ENCODE measurements at places on chromosomes 11 and 22.

GRCh38 chr22:45544588-45545170 lies 42.0 kb downstream of the FBLN1 start:
- no peak for DNase-seq

GRCh38 chr11:35100013-35100383 lies 39.0 kb upstream of the CD44 start:
- DNase-seq, result no peak

DNA sequence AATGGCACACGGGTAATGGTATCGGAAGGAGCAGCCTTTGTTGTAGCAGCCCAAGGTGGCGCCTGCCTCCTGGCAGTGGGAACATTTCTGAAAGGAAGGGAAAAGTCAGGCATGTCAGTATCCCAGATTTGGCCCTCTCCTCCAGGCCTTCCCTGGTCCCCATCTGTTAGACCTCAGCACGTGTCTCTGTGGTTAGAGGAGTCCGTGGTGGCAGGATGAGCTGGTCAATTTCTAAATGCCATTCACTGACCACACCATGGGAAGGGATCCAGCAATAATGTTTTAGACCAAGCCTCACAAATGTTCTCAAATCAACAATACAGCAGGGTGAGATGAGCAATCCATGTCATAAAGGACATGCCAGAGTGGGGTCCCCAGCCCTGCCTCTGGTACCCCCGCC lies 49.0 kb upstream of the CYP2D6 start:
- DNase-seq, result no peak

DNA sequence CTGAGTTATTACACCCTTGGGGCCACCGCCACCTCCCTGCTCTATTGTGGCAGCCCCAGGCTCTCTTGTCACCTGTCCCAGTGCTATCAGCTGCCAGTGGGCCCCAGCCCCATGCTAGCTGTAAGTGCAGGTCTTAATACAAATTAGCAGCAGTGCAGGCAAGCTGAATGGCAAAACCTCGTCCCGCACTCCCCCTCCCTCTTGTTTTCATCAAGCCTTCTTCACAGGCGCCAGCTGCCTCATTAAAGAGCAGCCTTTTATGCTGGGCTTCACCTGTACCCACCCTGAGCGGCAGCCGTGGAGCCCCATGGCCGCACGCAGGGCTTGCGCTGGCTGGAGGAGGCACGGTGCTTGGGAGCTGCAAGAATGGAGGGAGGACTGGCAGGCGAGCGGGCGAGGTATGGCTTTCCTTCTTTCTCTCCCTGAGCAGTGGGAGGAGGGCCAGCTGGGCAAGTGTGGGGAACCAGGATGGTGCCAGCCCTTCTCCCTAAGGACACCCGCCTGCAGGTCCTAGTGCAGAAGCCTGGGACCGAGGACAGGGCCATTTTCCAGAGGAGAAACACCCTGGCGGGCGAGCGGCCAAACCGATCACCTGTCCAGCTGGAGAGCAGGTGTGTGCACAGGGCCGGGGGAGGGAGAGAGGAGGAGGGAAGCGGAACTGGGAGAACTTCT lies 70.7 kb downstream of the FLI1 start:
- DNase-seq, result peak; percentile 81

GRCh38 chr11:75793966-75794365 lies 21.0 kb upstream of the UVRAG start:
- DNase-seq, result no peak

GRCh38 chr22:36918586-36919284 lies 5.3 kb downstream of the CSF2RB start:
- DNase-seq, result no peak

GRCh38 chr11:78549624-78550409 lies 24.8 kb downstream of the NARS2 start:
- no peak for DNase-seq

- DNase-seq, result no peak
Observed at GRCh38 chr11:128592454-128592853, 5.1 kb upstream of the ETS1 start.

DNA sequence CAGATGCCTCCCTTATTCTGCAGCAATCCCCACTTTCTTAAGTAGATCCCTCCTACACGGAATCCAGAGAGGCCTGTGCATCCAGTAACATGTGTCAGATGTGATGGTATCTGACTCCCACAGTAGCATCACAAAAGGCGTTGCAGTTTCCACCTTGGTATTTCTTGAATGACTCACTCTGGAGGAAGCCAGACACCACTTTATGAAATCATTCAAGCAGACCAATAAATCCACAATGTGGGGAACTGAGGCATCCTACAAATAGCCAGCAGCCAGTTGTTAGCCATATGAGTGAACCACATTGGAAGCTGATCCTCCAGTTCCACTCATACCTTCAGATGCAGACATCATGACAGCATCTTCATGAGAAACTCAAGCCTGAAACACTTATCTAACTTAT lies 798.1 kb downstream of the OPCML start:
- DNase-seq, result no peak

GRCh38 chr11:73648571-73649046 lies 2.2 kb downstream of the PLEKHB1 start:
- DNase-seq, result no peak

DNA sequence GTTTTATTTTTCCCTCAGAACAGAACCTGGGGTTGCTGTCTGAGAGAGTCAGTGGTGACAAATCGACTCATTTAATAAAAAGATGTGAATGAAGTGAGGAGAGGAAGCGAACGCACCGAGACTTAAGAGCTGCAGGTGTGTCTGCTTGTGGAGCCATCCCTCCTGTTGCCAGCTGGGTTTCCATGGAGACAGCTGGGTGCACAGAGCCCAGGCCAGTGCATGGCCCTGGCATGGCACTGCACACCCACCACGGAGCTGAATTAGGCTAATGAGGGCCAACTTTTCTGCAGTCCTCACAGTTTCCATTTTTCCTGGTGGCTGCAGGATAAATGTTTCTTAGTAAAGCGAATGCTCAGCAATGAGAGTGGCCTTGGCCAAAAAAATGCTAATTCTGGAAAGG lies 750.2 kb downstream of the OPCML start:
- no peak for DNase-seq

GRCh38 chr11:26188554-26188953 lies 143.4 kb upstream of the ANO3 start:
- no peak for DNase-seq

GRCh38 chr11:97072420-97072819 lies 682.6 kb downstream of the JRKL start:
- DNase-seq, result no peak

GRCh38 chr11:116742104-116742503 lies 30.7 kb downstream of the BUD13 start:
- DNase-seq, result no peak

- no peak for DNase-seq
Observed at GRCh38 chr11:103619938-103620337, 416.5 kb upstream of the DDI1 start.

GRCh38 chr22:19228179-19228578 lies 49.6 kb upstream of the SLC25A1 start:
- no peak for DNase-seq

DNA sequence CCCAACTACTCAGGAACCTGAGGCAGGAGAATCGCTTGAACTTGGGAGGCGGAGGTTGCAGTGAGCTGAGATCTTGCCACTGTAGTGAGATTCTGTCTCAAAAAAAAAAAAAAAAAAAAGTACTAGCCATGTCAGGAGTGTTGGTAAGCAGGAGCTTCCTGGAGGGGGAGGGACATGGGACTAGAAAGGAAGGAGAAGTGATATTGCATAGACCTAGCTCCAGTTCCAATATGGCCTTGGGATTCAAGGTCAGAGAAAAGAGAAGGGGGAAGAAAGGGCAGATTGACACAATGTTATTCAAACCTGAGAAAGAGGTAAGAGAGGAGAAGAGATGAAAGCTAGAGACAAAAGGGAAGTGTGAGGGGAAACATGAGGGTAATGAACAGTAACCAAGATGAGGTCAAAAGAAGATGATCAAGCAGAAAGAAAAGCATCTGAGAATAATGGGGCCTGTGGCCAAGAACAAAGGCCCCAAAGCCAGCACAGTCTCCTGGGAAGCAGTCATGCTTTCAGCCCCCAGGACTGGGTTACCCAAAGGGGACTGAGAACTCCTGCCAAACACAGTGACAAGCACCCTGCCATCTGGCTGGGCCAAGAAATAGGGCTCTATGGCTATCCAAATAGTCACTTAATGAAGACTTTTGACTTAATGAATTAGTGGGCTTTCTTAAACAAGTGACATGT lies 51.7 kb upstream of the FTH1 start:
- no peak for DNase-seq

DNA sequence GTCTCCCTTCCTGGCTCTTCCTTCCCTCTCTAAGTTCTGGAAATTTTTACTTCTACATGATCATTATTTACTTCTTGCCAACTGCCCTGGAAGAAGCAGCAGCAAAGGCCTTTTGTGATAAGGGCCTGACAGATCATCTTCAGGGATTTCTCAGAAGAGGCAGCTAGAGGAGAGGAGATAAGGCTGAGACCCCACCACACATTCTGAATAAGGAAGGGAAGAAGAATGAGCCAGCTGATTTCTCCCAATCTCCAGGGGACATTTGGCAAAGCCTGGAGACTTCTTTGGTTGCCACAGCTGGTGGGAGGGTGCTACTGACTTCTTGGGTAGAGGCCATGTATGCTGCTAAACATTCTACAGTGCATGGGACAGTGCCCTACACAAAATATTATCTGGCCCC lies 122.4 kb upstream of the OR9Q1 start:
- DNase-seq, result no peak

GRCh38 chr11:86918973-86919372 lies 36.2 kb downstream of the FZD4 start:
- no peak for DNase-seq

DNA sequence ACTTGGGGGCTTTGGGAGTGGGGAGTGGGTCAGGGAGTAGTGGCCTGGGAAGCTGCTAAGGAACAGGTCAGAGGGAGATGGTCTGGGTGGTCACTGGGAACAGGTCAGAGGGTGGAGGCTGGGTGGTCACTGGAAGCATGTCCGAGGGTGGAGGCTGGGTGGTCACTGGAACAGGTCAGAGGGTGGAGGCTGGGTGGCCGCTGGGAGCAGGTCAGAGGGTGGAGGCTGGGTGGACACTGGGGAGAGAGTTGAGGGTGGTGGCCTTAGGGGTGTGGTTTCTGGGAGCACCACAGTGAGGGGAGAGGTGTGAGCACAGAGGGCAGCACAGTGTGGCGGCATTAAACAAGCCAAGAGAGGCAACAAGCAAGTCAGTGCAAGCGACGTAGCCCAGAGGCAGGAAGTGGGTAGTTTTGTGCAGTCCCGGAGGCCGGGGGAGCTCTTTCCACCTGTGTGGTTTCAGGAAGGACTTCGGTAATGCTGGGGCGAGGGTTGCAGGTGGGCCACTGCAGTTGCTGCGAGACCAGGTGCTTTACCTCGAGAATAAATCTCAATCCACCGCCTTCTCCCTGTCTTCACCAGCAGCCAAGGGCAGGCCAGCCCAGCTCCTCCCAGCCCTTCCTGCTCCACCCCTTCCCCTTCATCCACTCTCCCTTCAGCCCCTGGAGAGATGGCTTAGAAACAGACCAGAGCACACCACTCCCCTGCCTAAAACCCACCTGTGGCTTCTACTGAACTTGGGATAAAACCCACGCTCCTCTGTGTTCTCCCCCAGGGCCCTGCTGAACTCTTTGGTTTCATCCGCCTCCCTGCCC lies 3.2 kb upstream of the CACNA1I start:
- DNase-seq, result peak; percentile 49

DNA sequence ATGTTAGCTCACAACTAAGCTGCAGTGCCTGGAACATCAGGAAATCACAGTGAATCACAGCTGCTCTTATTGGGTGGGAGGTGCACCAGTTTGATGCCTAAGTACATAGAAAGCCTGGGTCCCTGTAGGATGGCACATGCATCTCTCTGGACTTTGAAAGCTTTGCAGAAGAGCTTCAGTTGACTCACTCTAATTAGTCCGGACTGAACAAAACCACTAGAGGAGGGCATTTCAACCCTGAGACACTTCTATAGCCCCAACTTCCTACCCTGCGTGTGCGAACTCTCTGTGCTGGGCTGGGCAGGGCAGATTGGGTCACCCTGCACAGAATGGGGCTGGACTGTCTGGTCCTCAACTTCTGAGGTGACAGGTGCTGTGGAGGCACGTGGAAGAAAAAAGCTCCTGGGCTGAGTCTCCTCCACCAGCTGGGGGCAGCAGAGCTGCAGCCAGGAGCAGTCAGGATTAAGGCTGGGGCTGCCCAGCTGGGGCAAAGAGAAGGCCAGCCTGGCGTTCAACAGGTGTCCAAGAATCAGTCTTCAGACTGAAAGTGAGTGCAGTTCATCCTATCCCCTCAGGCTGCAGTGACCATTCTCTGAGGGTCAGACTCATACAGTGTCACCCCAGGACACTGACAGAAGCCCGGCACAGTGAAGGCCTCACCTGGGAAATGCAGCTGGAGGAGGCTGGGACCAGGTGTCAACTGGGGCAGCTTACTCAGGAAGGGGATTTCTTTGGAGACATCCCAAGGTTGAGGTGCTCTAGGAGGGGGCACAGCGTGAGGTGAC lies 22.1 kb downstream of the GGTLC2 start:
- no peak for DNase-seq

GRCh38 chr22:24510637-24511625 lies 15.8 kb downstream of the UPB1 start:
- no peak for DNase-seq

- no peak for DNase-seq
Observed at GRCh38 chr22:36350751-36351594, 36.8 kb downstream of the MYH9 start.

DNA sequence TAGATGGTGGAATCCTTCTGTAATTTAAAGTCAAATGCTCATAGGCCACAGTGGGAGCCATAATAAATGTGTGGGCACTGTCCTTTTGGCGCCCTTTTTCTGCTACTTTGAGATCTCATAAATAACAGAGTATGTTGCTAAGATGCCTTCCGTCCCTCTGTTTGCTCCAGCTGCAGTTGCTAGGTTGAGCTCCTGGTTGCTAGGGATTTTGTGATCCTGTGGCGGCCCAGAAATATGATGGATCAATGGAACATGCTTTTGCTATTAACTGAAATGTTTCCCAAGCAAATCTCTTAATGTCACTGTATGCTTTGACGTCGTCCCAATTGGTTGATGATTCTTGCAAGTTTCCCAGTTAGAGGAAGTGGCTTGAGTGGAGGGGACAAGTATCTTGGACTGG lies 53.5 kb downstream of the MYO18B start:
- DNase-seq, result no peak

DNA sequence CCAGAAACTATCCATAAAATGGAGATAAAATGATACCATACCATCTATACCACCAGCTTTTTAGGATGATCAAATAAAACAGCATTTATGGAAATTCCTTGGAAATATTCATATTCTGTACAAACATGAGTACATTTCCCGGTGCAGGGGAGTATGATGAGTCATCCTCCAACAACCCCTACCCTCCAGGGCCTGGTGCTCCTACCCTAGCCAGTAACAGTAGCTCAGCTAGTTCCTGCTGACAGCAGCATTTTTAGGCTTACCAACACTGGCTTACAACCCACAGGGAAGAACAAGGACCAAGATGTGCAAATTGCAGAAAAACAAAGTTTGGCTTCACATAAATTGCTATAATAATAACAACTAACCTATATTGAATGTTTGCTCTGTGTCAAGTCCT lies 406.2 kb upstream of the CADM1 start:
- no peak for DNase-seq

GRCh38 chr11:70502677-70503467 lies 104.5 kb downstream of the CTTN start:
- peak; percentile 78 for DNase-seq
